HepG2 (cell line): ENCODE measurements at places on chromosomes 12 and 14.

- DNase-seq = no peak
These were observed 140.9 kb downstream of the EFCAB11 start for GRCh38 chr14:89813617-89814031.

DNA sequence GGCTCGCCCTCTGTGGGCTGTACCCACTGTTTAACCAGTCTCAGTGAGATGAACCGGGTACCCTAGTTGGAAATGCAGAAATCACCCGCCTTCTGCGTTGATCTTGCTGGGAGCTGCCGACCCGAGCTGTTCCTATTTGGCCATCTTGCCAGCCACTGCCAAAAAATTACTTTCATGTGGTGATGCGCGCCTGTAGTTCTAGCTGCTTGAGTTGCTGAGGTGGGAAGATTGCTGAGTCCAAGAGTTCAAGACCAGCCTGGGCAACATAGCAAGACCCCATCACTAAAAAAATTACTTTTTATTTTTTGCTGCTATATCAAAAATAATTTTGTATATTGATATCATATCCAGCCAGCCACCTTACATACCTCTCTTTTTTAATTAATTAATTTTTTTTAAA, 18.4 kb downstream of the BRMS1L start:
- no peak for DNase-seq

DNA sequence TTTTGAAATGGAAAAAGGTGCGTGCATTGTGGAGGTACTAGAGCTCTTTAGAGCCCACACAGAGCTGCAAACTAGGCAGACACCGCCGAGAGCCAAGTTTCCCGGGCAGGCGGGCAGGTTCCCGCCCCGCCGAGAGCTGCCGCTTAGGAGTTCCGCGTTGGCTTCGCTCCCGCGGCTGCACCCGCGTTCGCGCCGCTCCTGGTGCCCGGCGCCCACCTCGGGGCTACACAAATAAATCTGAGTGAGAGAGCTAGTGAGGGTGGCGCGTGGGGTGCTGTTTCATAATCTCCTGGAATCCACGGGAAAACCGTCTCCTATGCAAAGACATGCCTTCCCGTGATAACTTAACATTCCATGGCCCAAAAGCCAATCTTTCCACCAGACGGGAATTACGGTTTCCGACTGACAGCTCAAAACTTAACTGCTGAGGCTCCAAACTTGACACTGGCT, 645 bp downstream of the KITLG start:
- DNase-seq = no peak

GRCh38 chr14:98169170-98169587, 1102.8 kb downstream of the BCL11B start:
- no peak for DNase-seq

- peak; percentile 35 for DNase-seq
These were observed at the start of gene EEF1AKMT3 for GRCh38 chr12:57772429-57773322. EEF1AKMT3 (plus strand) TSS chr12:57772614; CDS start chr12:57772725, 111 bp downstream.

GRCh38 chr12:105343836-105344235, 13.3 kb downstream of the C12orf75 start:
- no peak for DNase-seq

DNA sequence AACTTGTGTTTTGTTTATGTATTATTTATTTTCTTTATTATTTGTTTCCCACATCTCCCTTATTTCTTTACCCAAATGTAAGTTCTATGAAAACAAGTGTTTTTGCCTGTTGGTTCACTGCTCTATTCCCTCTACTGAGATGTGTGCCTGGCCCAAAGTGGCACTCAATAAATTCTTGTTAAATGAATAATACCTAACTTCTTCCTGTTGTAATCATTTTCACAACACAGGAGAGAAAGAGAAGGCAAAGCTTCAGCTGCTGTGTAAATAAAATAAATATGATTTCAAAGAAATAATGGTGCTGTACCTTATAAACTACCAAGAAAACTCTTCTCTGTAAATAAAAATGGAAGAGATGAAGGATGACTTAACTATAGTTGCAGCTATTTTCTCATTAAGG, 116.2 kb downstream of the TRHDE start:
- DNase-seq = no peak

- DNase-seq = no peak
These were observed 63.2 kb upstream of the INSM2 start for GRCh38 chr14:35470755-35471154.

DNA sequence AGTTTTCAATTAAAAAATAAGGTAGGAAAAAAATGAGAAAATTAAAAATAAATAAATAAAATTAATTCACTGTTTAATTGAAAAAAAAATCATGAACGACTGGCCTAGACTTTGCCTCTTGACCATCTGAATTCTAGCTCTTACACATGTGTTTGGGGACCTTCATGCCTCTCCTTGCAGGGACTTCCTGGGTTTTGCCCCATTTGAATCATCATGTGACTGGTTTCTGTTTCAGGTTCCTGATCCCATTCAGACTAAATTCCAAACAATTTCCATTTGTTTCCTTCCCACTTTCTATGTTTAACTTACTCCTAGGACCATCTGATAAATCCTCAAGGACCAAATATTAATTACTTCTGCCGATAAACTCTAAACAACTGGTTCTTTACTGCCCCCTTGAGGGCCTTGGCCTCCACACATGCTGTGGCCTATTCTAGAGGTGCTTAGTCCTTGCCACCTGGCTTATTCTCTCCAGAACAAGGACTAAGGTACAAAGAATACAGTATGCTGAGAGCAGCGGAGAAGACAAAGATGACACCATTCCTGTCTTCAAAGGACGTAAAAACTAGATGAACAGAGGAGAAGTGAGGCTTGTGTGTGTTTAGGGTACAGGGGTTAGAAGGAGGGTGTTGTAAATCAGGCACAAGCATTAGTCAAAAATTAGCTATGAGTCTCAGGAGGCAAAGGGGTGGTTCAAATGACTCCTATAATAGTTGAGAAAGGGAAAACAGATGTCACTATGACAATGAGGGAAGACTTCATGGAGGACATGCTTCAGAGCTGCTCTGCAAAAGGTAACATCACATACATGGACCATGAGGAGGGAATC, 125.8 kb upstream of the AVPR1A start:
- DNase-seq = peak; percentile 44

- DNase-seq = peak; percentile 66
These were observed 37.8 kb upstream of the OR4E1 start for GRCh38 chr14:21711360-21711961.

DNA sequence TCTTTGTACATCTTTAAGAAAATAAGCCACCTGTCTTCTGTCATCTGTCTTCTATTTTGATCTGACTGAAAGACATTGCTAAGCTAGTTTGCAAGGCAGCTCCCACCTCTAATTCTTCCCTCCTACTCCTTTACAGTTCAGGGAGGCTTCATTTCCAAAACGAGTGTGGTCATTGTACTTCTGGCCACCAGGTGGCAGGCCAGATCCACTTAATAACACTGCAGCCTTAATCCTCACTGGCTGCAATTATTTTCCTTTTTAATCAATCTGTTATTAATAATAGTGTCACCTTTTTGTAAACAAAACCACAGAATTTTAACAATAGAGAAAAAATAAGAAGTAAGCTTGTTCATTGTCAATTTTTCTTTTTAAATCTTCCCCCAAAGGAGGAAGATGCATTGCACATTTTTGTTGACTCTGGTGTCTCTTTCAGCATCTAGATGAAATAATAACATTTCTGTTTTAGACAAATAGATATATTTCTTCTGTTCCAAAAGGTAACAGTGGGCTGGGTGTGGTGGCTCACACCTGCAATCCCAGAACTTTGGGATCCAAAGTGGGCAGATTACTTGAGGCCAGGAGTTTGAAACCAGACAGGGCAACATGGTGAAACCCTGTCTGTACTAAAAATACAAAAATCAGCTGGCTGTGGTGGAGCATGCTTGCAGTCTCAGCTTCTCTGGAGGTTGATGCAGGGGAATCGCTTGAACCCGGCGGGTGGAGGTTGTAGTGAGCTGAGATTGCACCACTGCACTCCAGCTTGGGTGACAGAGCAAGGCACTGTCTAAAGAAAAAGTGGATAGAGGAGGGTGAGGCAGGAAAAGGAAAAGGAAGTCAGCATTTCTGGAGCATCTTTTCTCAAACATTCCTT, 23.3 kb downstream of the GABARAPL1 start:
- peak; percentile 17 for DNase-seq

GRCh38 chr14:101780390-101780789, 18.9 kb downstream of the PPP2R5C start:
- no peak for DNase-seq

- peak; percentile 10 for DNase-seq
These were observed 166.6 kb downstream of the SSPN start for GRCh38 chr12:26361964-26362363.

GRCh38 chr14:103296007-103296406, 38.0 kb upstream of the EIF5 start:
- peak; percentile 46 for DNase-seq

DNA sequence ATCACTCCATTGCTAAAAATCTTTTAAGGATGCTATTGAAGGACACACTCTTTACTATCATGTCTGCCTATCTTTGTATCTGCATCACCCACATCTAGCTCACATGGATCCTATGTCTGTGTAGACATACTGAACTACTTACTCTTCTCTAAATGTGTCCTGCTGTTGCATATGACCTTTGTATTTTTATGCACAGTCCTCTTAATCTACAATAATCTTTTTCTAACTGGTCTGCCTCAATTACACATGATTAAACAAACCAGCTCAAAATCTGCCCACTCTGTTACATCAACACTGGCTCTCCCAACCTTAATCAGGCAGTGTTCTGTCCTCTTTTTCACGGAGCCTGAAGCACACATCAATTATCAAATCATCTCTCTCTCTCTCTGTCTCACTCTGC, 316.3 kb upstream of the MGAT4C start:
- no peak for DNase-seq

GRCh38 chr12:55717011-55718007, 1.5 kb downstream of the BLOC1S1 start:
- no peak for DNase-seq

DNA sequence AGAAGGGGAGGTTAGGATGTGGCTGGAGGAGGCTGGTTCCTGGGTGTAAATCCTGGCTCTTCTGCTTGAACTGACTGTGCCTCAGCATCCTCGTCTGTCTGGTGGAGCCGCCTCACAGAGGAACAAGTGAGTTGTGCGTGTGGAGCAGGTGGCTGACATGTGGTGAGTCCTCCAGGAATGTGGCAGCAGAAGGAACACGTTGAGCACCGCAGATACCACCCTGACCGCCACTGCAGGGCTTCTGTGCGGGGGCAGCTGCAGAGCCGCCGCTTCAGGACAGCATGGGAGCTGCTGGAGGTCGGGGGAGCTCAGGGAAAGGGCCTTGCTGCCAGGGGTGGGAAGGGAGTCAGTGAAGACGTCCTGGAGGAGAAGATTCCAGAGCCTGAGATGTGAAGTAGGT, 48.9 kb downstream of the TRAF3 start:
- DNase-seq = no peak

DNA sequence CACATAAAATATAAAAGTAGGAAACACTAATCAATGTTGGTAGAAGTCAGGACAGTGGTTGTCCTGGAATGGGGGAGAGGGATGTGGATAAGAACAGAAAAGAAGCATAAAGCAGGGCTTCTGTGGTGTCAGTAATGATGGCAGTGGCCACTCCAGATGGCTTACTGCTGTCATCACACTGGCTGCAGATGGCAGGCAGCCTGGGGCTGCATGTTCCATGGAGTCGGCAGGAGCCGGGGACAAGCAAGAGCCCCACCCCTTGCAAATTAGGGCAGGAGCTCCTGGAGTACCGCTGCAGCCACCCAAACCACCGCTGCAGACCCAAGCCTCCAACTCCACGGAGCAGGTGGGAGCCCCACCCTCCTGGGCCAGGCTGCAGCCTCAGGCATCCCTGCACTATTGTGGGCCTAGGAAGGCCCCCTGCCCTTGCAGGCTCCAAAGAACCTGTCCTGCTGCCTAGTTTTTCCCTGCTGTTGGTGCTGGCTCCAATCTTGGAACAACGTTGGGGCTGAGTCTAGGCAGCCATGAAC, 28.8 kb upstream of the SLC5A8 start:
- no peak for DNase-seq

DNA sequence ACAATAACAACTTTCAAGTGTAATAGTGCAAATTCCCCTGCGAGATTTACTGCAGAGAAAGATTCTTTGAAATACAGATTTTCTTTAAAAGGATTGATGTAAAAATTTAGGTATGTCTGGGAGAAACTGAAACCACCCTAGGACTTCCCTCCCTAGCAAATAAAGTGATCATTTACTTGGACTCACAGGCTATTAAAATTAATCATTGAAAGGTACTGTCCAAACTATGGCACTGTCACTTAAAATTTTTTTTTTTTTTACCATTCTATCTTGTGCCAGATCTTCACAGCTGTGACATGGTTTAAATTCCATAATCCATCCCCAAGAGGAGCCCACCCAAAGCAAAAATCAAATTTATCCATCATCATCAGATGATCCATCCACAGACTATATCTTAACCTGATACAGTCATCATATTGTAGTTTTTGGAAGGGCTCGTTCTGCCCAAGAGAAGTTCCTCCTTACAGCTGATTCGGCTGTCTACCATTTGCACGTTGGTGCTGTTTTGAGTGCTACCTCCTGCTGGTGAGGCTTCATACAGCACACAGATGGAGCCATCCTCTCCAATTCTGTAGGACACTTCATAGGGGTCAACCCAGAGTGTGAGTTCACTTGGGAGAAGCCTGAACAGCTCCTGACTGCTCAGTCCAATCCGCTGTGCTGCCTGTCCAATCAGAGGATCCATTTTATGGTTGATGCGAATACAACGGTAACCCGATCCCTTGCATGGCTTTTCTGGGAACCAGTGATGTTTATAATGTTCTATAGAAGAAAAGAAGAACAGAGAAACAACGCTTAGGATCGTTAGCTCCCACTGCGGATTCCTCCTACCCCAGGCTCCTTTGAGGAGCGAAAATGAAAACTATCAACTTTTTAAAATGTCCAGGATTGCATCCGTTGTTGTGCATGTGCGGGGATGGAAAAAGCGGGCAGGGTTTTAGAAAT, 1.7 kb downstream of the BTG1 start:
- peak; percentile 81 for DNase-seq

DNA sequence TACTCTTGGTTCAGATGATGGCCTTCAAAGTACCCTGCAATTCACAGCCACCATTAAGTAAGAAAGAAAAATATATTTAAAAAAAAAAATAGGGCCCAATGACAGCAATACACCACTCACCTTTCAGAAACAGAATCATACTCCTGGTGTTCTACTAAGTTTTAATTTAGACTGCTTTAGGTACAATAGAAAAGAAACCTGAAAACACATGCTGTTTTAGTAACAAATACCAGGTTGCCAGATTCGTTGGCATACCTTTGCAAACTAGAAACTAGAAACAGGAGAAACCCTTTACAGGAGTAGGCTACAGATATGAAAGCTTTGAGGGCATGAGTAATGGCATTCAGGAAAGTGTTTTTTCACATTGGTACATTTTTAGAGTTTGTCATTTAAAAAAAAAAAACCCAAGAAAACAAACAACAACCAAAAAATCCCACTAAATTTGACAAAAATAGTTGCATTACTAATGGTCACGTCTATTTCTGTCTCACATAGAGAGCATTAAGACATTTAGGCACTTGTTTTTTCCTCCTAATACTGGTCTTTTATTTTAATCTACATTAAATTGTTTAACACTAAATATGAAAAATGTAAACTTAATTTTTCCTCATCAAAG, 4.0 kb downstream of the SIX1 start:
- DNase-seq = no peak

- DNase-seq = no peak
These were observed 135.9 kb upstream of the MDM1 start for GRCh38 chr12:68468036-68468435.
